Epithelial cell of proximal tubule (primary cell): ENCODE measurements at places on chromosomes 5 and 9.

- no peak for DNase-seq
Measured at GRCh38 chr9:100472268-100472667, 681 bp upstream of the TMEFF1 start.

DNA sequence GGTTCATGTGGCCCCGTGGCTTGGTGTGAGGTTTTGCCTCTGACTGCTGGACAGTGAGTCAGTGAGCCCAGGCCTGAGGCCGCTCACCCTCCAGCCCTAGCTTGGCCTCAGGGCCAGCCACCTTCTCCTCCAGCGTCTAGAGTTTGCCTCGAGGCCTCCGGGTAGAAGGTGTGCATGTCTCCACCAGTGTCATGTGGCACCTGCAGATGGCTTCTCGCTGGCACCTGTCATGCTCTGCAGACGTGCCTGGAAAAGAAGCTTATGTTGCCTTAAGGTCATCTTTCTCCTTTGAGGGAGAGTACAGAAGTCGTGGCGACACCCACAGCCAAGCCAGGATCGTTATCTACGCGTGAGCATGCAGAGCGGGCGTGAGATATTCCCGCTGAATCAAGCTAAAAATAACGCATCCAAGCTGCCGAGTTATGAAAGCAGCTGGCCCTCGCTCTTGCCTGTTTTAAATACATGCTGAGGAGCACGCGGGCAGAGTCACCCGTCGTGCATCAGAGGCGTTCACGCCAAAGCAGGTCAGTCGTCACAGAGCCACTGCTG is 79.7 kb upstream of the FCN2 start:
- no peak for DNase-seq

GRCh38 chr9:129402371-129402739 is 218.5 kb downstream of the C9orf50 start:
- no peak for DNase-seq

GRCh38 chr5:120873083-120873482 is 409.0 kb downstream of the PRR16 start:
- no peak for DNase-seq

GRCh38 chr5:77641397-77641943 is 3.0 kb upstream of the OTP start:
- no peak for DNase-seq

DNA sequence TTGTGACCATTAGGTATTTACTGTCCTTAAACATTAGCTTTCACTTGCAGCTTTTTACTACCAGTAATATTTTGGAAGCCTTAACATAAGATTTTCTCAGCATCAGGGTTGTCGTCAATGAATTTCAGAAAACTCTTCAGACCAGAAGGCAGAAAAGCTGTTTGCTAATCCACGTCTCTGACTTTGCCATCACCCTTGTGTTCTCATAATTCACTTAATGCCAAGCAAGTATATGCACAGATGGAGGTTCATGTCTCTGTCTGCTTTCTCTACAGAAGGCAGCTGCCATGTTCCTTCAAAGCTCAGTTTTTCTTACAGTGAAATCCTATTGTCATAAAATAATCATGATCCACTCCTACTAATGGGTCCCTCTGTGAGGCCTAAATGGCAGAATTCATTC is 37.7 kb upstream of the LRRC19 start:
- no peak for DNase-seq
